ENCODE measurements at places on chromosomes 12 and 14.

GRCh38 chr14:70098250-70098809 lies 90.4 kb downstream of the SLC8A3 start:
- DNase-seq, result no peak

DNA sequence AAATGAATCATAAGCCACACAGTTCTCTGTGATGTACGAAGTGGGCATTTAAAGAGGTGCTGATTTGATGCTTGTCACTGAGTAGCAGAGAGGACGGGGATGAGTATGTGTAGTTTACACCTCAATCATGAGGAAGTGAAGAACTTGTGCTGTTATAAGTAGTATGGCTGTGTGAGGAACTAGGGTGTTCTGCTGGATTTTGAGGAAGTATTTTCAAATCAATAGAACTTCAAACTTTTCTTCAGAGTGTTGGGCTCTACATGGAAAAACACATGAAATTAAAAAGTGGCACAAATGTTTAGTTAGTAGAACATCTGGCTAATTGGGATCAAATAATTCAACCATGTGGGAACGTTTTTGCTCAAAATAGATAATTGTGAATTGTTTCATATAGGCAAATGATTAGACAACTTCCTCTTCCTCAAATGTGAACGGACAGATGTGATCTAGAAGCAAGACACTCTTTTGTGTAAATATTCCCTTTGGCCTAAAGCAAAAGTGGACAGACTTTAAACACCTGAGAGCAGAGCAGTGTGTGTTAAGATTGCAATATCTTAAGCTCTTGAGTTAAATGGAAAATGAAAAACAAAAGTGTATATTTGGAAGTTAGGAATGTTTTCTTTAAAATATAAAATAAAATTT lies 168.5 kb downstream of the NAV3 start:
- no peak for DNase-seq

- DNase-seq, result no peak
These were observed 16.6 kb downstream of the RPH3A start for GRCh38 chr12:112808156-112808555.

- no peak for DNase-seq
These were observed 147.2 kb upstream of the GSC start for GRCh38 chr14:94917041-94917600.

GRCh38 chr12:92470608-92471021 lies 232.2 kb upstream of the PLEKHG7 start:
- peak; percentile 65 for DNase-seq

- DNase-seq, result peak; percentile 86
These were observed 49.0 kb downstream of the KCTD10 start for GRCh38 chr12:109428037-109428629.

DNA sequence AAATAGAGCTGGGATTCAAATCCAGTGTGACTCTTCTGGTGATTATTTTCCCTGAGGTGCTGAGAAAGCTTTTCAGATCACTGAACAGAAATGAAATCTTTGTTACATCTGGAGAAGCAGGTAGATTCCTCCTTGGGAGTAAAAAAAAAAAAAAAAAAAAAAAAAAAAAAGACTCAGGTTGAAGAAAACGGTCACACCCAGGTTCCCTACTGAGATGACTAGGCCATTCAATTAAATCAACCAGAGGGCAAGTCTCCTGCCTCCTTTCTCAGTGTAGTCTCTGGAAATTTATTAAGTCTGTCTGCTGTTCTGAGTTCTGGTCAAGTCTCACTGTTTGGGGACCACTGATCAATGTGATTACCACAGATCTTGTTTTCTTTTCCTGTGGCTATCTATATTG lies 24.0 kb downstream of the ARG2 start:
- no peak for DNase-seq

GRCh38 chr14:57533214-57533613 lies 39.6 kb upstream of the CCDC198 start:
- DNase-seq, result peak; percentile 35

DNA sequence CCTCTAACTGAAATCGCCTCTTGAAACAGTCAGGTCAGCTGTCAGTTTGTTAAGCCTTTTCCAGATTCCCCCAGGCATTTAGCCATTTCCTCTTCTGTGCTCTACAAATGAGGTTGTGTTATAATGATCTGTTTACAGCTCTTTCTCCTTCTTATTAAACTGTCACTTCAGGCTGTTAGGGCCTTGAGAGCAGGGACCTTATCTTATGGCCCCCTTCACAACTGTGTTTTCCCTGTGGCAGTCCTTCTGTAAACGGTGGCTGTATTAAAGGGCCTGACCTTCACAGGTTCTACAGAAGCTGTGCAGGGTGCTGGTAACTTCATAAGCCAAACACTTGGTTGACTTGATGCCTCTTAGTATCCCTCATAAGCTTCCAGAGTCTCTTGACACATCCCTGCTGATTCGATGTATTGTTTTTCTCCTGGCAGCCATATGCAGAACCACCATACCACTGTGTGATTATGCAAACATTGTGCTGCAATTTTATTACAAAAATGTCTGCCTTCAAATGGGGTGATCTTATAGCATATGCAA lies 104.7 kb downstream of the PLEKHA5 start:
- no peak for DNase-seq

DNA sequence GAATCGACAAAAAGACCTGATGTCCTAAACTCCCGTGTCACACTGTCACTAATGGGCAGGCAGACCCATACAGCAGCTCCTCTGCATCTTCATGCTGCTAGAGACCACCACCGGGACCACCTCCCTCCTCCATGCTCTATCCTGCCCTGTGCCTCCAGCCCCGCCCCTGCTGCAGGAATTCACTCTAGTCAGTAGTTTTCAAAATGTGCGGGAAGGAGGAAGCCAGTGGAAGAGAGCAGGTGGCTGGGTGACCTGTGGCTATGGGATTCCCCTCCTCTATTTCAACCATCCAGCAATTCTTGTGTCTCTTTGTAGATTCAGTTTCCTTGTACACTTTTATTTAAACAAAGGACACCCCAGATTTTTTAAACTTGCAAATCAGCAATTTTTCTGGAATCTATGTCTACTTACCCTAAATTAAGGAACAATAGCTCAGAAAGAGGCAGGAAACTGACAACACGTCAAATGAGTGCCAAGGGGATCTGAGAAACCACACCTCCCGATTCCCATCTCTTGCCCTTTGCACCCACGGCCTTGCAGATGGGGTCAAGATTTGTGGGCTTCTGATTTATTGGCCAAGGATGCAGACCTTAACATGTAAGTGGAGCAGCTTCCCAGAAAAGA lies 20.4 kb upstream of the MAP1LC3B2 start:
- no peak for DNase-seq

GRCh38 chr12:93896427-93896826 lies 219.3 kb downstream of the CRADD start:
- DNase-seq, result no peak

- no peak for DNase-seq
These were observed 79.5 kb downstream of the EGLN3 start for GRCh38 chr14:33871394-33871793.

DNA sequence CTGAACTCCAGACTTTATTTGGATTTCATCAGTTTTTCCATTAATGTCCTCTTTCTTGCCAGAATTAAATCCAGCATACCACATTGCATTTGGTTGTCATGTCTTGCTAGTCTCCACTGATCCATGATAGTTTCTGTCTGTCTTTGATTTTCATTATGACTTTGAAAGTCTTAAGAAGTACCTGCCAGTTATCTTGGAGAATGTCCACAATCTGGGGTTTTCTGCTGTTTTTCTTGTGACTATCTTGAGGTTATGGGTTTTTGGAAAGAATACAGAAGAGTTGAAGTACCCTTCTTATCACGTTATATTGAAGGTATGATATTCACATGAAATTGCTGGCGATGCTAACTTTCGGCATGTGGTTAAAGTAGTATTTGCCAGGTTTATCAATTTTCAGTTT lies 282.3 kb upstream of the PRICKLE1 start:
- no peak for DNase-seq

DNA sequence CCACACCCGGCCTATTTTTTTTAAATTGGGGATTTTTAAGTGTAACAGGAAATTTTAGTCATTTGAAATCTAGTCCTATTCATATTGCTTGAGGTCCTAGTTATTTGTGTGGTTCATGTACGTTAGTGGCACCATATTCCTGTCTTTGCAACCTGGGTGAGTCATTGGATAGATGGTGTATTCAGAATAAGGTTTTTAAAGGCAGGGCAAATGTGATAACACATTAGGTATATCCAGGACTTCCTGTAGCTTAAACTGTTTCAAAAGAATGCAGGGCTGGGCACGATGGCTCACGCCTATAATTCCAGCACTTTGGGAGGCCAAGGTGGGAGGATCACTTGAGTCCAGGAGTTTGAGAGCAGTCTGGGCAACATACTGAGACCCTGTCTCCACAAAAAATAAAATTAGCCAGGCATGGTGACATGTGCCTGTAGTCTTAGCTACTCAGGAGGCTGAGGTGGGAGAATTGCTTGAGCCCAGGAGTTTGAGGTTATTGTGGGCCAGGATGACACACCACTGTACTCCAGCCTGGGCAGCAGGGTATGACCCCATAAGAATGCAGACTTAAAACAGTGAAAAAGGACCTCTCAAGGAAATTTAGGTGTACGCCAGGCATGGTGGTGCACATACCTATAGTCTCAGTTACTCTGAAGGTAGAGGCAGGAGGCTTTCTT lies 8.1 kb downstream of the ATP6V0A2 start:
- no peak for DNase-seq

- peak; percentile 54 for DNase-seq
These were observed 851 bp downstream of the HSP90B1 start for GRCh38 chr12:103930787-103931735.

- DNase-seq, result no peak
These were observed 278.3 kb downstream of the AKAP6 start for GRCh38 chr14:32607399-32607798.

- DNase-seq, result no peak
These were observed 9.9 kb upstream of the ADIPOR2 start for GRCh38 chr12:1680804-1681492.

DNA sequence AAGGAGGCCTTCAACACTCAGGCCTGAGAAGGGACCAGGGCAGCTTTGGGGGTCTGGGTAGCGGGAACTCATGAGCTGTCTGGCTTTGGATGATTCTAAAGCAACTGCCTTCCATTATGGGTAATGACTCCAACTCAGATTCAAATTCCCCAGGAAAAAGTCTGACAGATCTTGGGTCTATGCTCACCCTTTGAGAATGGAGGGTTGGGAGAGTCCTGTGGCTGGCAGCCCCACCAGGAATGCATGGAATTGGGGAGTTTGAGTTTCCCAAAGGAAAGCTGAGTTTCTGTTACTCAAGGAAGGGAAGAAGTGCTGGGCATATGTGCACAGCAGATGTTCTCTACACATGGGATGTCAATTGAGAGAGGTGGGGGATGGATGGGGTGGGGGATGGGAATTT lies 22.4 kb upstream of the LTBP2 start:
- DNase-seq, result no peak

GRCh38 chr14:64506721-64507120 lies 2.2 kb downstream of the ZBTB1 start:
- no peak for DNase-seq

DNA sequence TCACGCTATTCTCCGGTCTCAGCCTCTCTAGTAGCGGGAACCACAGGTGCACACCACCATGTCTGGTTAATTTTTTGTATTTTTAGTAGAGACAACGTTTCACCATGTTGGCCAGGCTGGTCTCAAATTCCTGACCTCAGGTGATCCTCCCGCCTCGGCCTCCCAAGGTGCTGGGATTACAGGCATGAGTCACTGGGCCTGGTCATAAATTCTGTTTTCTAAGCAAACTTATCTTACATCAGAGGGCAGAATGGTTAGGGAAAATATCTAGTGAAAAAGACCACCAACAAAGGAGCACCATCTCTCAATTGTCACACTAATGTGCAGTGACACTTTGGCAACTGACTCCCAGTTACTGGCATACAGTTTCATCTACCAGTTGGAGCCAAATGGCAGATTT lies 2.8 kb downstream of the CPM start:
- DNase-seq, result no peak

DNA sequence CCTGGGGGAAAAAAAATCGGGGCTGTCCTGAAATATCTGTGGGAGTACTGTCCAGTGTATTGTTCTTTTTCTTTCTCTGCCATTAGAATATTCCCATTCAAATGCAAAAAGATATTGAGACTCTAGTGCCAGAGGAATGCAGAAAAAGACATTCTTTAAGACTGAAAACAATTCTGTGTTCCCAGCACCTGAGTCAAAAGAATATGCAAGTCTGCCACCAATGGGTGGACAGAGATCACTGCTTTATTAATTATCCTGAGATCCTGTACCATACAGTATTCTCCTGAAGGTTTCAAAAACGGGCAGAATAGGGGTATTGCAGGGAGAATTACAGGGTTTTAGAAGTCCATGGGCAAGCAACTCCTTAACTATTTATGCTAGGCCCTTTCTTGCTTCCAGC lies 361.8 kb downstream of the C12orf50 start:
- DNase-seq, result no peak

DNA sequence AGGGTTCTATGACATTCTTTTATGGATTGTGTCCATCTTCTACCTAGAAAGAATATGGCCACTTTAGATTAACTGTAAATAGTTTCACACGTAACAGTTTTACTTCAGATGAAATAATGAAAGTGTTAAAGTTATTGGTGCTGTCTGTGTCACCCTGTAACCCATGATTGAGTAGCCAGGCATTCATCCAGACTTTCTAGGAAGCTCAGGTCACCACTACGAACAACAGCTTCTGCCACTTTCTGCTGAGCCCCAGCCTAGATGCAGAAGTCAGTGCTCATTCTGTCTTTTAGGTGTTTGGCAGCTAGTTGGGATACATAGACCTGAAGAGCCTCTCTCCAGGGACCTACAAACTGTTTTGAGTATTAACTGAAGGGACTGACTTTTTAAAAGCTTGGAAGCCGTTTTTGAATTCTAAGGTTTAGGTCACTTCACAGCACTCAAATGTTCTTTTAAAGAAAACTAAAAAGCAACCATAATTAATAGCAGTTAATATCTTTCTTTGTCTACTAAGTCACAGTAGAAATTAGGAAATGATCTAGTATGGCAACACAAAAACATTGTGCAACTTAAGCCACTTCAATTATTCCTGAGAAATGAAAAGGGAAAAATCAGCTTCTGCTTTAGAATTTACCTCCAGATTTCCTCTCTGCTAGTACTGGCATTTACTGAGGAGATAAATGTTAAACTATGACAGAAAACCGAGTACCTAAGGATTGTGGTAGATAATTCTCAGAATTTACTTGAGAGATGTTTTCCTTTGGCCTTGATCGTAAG lies 266.9 kb downstream of the CCDC91 start:
- no peak for DNase-seq

DNA sequence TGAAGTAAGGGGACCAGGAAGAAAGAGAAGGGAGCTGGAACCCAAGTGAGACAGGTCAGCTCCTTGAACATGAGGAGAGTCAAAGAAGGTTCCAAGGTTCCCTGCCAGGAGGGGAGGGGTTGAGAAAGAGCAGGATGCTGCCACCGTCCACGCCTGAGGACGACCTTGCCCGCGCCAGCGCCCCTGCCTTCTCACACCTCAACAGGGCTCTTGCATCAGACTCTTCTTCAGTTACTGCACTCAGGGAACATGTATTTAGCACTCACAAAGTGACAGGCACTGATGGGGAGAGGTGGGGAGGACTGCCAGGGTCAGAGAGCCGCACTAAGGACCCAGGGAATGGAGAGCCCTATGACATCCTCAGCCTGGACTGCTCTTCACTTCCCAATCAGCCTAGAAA lies 102.1 kb upstream of the NUDT4 start:
- no peak for DNase-seq

- DNase-seq, result no peak
These were observed 855.3 kb upstream of the FLRT2 start for GRCh38 chr14:84674636-84675035.

GRCh38 chr14:31777312-31777711 lies 216.1 kb downstream of the NUBPL start:
- no peak for DNase-seq
